AG04449 (cell line): ENCODE measurements at places on chromosomes 1 and 21.

DNA sequence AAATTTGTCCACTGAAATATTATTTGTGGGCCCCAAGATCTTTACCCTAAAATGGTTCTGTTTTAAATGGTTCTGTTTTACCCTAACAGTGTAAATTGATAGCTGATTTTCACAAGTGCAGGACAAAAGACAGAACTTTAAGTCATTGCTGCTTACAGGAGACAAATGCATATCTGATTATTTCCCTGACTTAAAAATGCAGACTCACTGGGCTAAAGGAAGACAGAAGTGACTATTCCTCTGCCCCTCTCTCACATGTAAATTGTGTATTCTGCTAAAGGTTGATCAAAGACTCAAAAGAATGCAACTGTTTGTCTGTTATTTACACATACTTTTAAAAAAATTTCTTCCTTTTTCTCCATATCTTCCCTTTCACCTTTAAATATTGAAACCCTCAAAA is 12.7 kb downstream of the FCRL5 start:
- no peak for DNase-seq

DNA sequence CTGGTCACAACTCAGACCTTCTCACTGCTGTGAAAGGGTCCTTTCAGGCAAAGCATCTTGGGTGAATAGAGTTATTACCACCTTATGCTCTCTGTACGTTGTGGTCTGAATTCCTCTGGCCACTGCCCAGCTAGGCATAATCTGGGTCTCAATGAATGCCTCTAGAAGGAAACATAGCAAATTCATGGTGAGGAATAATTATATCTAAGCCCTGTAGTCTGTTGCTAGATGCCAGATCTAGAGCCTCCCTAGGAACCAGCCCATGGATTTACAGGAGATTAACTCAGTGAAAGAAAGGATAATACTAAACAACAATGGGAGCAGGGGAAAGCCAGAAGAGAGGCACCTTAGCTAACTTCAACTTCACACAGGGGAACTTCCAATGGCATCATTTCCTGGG is 2.4 kb upstream of the COL11A1 start:
- DNase-seq, result no peak

DNA sequence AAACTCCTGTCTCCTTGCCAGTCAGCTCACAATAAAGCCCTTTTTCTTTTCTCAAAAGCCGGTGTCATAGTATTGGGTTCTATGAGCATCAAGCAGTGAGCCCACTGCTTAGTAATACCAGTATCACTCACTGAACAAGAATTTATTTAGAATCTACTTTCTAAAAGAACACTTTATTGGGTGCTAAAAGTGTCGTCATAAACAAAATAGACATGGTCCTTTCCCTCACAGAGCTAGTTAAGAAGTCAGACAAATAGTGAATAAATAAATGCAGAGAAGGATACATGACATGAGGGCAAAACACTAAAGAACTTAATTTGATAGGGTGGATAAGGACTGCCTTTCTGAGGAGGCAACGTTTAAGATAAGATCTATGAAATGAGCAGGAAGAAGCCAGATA is 32.2 kb downstream of the EVI5 start:
- no peak for DNase-seq

DNA sequence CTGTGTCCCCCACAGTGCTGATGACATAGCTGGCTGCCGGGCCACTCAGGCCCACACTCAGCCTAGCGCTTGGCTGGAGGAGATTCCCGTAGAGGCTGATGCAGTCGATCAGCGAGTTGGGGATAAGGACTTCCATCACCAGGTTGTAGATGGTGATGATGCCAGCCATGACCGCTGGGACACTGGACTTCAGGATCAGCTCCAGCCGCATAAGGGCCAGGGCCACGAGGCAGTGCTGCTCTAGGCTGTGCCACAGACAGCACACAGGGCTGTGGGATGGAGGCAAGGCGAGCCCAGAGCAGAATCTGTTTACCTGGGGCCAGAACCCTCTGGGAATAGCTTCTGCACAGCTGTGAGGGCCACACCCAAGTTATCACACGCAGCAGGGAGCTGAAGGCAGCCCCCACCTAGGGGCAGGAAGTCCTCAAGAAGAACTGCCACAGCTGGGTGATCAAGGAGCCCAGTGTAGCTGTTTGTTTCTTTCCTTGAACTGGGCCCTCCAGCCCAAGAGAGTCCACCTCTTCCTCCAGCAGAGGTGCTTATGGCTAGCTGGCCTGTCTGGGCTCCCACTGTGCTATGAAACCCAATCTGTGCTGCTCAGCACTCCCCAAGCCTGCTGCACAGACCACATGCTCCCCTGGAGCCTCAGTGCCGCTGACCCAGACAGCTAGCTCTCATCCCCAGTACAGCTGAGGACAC is 6.2 kb downstream of the SLC2A1 start:
- DNase-seq, result no peak

DNA sequence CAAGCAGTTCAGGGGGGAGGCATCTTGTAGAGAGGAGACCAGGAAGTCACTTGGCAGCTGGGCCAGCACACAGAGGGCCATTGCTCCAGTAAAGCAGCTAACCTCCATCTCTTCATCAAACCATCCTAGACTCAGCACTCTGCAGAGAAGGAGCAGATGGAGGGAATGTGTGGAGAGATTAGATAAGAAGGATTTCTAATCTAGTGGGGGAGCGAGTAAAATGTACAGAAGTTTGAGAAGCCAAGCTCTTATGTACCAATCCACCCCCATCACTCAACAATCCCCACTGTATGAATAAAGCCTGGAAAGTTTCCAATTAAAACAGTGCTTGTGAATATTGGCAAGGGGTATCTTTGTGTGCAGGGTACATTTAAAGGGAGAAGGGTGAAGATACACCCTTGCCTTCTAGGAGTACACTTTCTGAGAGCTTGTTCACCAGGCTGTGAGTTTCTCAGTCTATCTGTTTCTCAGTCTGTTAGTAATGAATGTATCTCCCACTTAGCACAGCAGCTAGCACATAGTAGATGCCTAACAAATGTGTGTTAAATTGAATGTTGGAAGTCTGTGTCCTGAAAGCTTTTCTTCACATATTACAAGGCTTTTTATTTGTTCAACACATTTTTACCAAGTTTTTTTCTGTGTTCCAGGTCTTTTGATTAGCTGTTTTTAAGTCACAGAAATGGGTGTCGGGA is 142.7 kb upstream of the UBE2U start:
- no peak for DNase-seq

- DNase-seq, result no peak
Measured at GRCh38 chr1:84319662-84320061, 18.2 kb downstream of the SAMD13 start.

DNA sequence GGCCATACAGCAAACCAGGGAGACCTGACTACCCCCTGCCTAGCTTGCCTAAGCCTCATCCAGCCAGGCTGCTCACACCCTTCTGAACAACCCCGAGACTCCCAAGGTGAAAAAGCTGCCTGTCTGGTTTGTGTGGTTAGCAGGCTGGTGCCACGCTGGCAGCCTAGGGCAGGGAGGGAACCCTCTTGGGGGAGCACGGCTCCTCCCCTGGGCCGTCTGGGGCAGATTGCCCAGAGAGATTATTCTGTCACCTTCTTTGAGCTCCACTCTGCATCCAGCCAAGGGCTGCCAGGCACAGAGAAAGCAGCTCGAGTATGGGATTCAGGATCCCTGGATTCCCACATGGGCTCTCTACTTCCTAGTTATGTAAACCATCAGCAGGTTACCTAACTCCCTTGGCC is 27.5 kb upstream of the TCEA3 start:
- no peak for DNase-seq

DNA sequence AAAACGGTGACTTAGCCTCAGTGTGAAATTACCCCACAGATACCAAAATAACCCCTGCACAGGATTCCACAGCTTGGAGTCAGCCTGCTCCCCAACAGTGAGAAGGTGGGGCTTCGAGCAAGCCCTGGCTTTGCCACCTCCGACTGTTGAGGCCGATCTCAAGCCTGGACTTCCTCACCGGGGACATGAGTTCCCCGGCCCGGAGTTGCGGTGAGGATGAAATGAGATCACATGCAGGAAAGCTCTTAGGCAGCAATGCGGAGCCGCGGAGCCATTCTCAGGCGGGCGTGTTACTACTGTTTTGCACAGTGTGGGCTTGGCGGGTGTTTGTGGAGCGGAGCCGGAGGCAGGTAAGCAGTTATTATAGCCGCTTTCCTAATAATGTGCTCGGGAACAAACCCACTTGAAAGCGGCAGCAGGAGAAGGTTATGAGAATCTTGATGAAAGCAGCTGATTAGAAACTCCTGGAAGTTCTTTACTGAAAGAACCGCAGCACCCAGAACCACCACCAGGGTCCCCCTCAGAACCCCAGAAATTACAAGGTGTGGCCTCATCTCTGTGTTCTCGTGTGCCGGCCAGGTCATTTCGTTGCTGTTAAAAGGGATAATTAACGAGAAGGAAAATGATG is 3.9 kb upstream of the CLSTN1 start:
- no peak for DNase-seq

DNA sequence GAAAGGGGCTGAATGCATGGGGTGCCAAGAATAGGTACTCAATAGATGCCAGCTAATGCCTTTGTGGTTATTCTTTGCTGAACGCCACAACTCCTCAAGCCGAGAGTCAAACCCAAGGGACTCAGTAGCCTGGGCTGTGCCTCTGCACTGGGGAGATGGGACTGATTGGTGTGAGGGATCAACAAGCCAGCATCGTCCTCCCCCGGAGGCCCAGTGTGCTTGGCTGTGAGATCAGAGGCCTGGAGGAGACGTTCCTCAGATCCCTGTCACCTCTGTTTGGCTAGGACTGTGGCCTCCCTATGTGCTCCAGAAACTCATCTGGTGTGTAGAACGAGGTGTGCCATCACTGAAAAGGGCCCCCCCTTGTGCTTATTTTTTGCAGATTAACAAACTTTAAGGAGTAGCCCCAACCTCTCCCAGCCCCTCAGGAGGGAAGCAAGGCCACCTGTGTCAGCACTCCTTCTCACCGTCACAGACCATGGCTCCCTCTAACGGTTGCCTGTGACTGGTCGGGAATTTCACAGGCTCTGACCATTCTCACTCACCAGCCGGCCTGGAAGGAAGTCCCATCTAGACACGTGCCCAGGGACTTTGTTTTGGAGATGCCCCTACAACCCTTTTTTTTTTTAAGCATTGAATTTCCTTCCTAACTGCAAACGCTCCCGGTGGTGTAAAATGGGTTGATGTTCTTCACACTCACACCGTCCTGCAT is 194.0 kb upstream of the VAMP3 start:
- DNase-seq, result no peak

DNA sequence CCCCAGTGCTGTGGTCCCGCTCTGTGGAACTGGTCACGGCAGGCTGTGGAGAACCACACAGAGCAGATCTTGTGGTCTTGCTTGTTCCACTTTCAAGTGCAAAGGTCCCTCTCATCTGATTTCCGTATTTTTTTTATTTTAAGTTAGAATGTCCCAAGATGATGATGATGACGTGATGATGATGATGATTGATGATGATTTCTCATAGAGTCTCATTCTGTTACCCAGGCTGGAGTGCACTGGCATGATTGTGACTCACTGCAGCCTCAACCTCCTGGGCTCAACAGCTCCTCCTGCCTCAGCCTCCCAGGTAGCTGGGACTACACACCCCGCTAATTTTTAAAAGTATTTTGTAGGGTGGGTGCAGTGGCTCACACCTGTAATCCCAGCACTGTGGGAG is 12.2 kb downstream of the EVA1C start:
- DNase-seq, result no peak

GRCh38 chr1:96361271-96361856 is 360.2 kb upstream of the PTBP2 start:
- DNase-seq, result no peak

- DNase-seq, result no peak
Measured at GRCh38 chr1:181090641-181091126, 2.2 kb downstream of the IER5 start.

DNA sequence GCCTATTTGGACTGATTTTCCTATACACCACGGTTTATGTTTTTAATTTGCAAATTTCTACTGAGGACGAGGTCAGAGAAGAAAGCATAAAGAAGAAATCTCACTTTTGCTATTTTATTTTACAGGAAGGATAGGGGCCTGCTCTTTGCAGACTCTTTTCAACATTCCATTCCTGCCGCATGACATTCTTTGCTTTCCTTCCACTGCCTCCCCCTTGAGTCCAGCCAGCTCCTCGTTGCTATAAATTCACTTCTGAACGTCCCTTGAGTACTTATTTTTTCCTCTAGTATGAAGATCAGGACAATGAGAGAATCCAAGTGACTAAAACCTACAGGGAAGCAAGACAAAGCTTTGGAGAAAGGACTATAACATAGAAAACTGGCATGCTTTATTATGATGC is 53.4 kb upstream of the PTGFR start:
- DNase-seq, result no peak

GRCh38 chr1:180623579-180624347 is 8.1 kb upstream of the XPR1 start:
- no peak for DNase-seq
